Smooth muscle cell of bladder (primary cell): ENCODE measurements at places on chromosomes 6 and 20. TPM values are rescaled to one million over a fixed set of nuclear protein-coding genes. Genes with fewer than 3 reads are reported as not detected.

PPP1R3G gene
- total RNA-seq, result 1.4 and 2.8 TPM in 2 replicates

LIME1 gene
- total RNA-seq, result 1.6 and 2.2 TPM in 2 replicates

C6orf118 gene
- total RNA-seq, result not detected in 2 replicates

LATS1 gene
- 4.9 and 5.0 TPM in 2 replicates for total RNA-seq

DEK gene
- total RNA-seq, result 59.6 and 85.4 TPM in 2 replicates

CGA gene
- total RNA-seq, result 0.09 TPM in 1 of 2 replicates, not detected in the other
